Suppressor macrophage (primary cell): ENCODE measurements at places on chromosomes 1 and 21.
A peak's percentile ranks its signal among the peaks of the same experiment; 100 is the strongest.

DNA sequence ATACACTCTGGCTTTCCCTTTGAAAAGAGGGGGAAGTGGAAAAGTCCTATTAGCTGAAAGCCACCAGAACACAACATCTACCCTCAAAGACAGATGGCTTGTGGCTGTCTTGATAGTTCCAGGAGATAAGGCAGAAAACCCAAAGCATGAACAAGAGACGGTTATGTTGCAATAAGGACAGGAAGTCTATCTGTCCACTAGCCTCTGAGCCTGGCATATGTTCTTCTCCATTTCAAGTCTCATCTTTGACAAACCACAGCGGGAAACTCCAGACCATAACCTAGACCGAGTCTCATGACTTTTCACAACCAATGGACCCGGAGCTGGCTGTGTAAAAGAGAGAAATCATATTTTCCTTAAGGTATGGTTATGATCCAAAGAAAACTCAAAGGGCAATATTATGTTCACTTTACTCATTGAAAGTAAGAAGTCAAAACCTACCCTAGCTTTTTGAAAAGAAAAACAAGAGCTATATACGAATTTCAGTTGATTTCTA, 33.8 kb downstream of the DUSP10 start:
- peak; percentile 95 for DNase-seq

DNA sequence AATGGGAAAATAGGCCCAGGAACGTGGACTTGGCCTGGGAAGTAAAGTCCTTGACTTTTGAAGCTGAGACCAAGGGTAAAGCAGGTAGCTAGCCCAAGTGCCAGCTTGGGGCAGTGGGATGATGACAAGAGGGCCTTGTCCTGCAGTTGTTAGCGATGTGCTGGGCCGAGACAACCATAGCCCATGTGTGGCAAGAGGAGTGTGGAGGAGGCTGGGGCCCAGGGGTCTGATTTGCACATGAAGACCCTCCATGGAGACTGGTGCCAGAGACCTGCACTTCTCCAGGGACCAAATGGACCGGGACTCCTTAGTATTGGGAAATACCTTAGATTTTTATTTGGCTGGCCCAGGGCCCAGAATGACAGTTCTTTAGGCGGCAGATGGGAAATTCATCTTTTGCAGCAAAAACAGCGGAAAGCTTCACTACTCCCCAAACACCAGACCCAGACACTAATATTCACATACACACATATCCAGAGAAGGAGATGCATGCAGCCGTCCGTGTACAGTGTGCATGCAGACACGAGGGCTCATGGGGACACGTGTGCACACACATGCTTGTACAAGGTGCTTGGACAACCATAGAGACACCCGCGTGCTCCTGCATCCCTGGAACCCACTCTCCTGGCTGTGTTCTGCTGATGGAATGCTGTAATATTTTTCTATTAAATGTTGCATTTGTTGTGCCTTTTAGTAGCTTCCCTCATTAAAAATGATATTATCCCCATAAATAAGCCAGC, 78.1 kb upstream of the CSF3R start:
- DNase-seq = no peak

- peak; percentile 79 for DNase-seq
Observed at GRCh38 chr21:46188226-46189212, 4.3 kb upstream of the SPATC1L start.

GRCh38 chr1:186033847-186034271, 299.7 kb downstream of the HMCN1 start:
- no peak for DNase-seq

DNA sequence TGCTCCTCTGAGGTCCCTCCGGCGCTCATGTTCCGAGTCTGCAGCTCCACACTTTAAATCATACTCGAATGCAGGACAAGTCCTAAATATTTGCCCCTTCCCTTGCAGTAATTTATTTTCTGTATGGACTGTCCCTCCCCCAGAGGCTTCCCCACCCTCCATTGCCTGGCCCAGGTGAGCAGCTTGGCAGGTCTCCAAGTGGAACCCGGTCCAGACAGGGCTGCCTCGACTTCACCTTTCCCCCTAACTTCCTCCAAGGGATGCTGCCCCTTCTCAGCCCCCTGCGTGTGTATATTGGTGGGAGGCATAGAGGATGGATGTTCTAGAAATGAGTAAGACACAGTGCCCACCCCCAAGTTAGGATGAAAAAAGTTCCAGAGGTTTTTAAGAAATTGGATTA, 5.4 kb upstream of the OPTC start:
- no peak for DNase-seq

GRCh38 chr1:180956028-180956640, 43.4 kb downstream of the KIAA1614 start:
- DNase-seq = no peak

DNA sequence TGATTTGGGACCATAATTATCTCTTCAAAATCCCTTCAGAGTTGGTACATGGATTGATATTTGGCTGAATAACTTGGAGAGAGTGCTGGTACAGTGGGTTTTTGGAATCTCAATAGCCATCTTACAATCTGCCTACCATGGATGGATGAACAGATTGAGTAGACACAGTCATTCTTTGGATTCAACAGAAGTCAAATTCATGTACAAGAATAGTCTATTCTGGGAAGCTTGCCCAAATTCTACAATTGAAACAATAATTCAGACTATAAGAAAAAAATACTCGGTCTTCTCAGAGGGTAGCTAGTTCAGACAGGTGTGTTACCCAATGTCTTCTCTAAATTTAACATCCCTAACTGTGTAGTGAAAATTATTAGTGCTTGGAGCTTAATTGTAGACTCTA, 574.0 kb downstream of the LRRIQ3 start:
- no peak for DNase-seq

- DNase-seq = no peak
Observed at GRCh38 chr21:40845441-40845995, 1.4 kb downstream of the DSCAM start.

DNA sequence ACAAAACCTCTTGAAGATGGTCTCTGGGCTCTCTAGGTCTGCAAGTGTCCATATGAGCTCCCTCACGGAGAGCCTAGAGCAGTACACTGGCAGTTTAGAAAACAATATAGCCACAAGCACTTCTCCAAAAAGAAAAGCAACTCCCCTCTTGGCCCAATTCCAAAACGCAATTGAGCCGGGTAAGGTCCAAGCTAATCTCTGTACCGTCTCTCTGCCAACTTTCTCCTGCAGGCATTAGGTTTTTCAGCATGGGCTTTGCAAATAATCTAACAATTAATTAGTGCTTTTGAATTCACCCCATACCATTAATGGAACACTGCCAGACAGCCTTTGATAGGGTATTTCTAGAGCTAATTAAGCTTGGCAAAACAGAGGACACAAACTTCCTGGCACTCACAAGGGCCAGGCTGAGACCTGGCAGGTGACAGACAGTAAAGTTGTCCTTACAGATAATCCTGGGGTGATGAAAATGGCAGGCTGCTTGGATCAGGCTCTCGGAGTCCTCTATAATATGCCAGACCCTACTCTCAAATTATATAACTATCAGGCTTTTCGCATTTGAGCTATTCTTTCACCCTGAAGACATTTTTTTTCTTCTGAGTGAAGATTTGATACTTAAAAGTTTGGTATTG, 39.8 kb downstream of the TGFBR3 start:
- peak; percentile 38 for DNase-seq

DNA sequence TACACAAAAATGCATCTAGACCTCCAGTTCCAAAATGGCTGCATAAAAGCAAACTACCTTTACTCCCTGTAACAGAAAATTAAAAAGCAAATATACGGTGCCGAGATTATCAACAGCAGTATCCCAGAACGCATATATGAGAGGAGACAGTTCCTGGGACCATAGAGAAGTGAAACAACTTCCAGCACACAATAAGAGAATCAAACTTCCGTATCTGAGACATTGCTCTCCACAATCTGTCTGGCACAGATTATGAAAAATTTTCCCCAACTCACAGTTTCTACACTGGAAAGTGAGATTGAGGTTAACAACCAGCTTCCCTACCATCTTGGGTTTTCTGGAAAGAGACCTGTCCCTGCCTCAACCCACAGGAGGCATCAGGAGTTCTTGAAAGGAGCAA, 47.2 kb upstream of the ST6GALNAC3 start:
- peak; percentile 56 for DNase-seq
